T-helper 1 cell (primary cell): ENCODE measurements at places on chromosomes 6 and 20.

- no peak for DNase-seq
Observed at GRCh38 chr6:37617073-37617472, 80.6 kb downstream of the MDGA1 start.

GRCh38 chr6:24620637-24621036 lies 25.4 kb downstream of the KIAA0319 start:
- DNase-seq = no peak

GRCh38 chr6:29011276-29011734 lies 6.2 kb upstream of the ZNF311 start:
- DNase-seq = peak; percentile 16

DNA sequence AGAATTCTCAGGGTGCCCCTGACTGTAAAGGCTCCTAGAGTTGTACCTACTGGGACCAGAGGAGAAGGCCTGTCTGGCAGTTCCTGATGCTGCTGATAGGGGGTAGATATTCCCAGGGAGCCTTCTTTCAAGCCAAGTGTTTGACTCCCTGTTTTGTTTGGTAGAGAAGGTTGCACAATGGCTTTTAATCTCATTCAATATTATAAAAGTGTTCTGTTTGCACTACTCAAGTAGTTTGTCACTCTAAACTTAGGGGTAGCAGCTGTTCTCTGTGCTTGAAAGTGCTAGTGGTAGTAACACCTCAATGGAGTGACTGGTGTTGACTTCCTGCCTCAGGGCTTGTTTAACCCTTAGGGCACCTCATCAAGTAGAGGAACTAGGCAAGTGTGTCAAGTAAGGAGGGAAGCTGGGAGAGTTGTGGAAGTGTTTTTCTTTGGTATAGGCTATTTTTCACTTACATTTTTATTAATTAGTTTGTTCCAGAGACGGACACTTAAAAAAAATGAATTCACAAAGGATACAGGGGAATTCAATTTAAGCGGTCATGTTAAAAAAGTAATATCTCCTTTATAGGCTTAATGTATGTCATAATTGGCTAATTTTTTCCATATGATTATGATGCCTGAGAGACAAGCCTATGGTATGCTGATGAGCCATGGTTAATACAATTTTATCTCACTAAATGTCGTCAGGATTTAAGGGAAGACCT lies 38.1 kb downstream of the BICRAL start:
- DNase-seq = no peak

DNA sequence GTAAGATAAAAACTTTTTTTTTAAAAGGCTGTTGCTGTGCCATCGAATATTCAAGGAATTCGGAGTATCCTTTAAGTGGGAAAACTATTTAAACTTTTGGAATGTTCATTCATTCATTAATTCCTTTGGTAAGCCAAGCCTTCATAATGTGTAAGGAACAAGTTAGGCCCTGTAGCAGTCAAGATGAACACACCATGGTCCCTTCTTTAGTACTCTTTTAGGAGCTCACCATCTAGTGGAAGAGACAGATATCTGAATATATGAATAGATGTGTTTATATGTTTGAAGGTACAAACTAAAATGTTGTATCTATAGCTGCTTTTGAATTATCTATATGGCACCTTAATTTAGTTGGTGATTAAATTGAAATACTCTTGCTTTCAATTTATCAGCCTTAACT lies 5.8 kb downstream of the SPO11 start:
- no peak for DNase-seq

DNA sequence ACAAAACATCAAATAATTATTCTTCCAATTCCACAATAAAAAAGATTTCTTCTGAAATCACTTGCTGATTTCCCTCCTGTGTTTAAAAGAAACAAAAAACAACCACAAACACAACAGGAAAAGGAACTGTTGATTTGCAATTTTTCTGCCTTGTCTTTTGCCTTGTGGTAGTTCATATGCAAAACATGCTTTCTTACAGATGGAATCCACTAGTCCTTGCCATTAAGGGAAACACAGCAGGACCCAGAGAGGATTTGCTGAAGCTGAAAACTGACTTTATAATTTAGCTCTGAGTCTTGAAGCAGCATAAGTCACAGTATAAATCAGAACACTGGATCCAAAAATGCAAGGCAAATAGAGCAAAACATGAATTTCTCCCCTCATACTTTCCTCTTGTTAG lies 328.8 kb downstream of the PHF3 start:
- DNase-seq = no peak

- DNase-seq = no peak
Observed at GRCh38 chr20:31863296-31864085, 6.8 kb downstream of the DUSP15 start.

DNA sequence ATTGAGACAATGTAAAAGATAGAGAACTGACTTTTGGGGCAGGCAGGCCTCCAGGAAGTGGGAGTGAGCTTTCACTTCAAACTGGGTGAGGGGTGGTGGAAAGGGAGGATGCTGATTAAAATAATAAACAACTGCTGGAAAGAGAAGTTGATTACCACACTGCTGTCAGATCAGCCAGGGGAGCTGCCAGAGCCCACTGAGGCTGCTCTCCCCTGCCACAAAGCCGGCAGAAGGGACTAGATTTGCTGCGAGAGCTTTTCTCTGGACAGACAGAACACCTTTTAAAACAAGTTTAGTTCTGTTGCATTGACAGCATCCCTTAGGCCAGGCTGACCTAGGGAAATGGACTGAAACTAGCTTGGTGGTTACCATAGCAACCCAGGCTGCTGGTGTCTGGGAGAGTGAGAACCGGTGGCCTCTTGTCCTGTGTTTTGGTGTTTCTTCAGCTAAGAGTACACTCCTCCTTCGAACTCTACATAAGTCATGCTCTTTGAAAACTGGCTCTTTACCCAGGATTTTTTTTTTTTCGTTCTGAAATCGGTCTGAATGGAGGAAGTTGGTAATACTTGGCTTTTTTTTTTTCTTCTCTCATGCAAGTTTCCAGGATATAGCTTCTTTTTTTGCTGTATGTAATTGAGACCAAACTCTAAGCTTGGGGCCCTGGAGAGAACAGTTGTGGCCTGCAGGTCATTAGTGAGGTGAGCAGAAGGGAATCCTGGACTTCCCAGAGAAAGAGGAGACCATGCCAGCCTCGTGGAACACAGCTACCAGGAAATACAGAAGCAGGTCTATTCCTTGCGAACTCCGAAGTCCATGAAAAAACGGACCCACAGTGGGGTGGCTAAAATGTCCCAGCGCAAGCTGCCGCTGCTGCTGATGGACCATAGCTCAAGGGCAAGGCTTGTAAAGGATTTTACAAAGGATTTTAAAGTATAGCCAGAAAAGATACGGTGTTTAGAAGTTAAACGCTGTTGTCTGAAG lies 374.4 kb downstream of the UTRN start:
- no peak for DNase-seq

DNA sequence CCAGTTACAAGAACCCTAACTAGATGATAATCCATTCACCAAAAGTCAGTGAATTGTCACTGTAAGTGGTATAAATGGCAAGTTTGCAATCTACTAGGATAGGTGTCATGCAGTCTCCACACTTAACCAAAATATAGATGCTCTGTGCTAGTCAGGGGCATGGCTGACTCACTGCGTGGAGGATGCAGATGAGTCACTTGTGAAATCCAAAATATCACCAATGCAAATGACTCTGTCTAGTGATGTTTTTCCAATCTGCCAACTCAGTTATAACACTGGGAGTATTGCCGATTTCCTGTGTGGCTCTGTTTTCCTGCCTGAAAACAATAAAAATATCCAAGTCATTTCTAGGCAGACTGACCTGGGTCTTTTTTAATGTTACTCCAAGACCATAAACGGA lies 47.8 kb upstream of the NRSN1 start:
- DNase-seq = no peak

- no peak for DNase-seq
Observed at GRCh38 chr6:24848461-24848860, 49.7 kb upstream of the ARMH2 start.

DNA sequence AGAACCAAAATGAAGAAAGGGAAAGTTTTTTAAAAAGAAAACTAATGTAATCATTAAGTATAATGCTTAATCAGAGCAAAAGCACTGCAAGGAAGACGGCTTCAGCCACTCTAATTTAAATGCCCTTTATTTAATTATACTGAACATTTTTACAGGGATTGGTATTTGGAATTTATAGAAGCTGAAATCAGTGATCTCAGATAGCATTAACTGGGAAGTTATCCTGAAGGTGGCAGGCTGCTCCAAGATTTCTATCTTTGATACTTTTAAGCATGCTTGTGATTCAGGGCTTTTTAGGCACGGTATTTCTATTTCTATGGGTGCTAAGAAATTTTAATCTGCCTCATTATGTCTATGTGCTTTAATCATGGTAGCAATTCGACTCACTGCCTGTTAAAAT lies 1.3 kb upstream of the NDUFAF4 start:
- no peak for DNase-seq

- DNase-seq = no peak
Observed at GRCh38 chr6:160239929-160240690, 18.5 kb downstream of the SLC22A2 start.

GRCh38 chr6:94177429-94177828 lies 758.1 kb upstream of the EPHA7 start:
- no peak for DNase-seq

GRCh38 chr20:4068708-4069107 lies 53.4 kb upstream of the RNF24 start:
- DNase-seq = no peak

DNA sequence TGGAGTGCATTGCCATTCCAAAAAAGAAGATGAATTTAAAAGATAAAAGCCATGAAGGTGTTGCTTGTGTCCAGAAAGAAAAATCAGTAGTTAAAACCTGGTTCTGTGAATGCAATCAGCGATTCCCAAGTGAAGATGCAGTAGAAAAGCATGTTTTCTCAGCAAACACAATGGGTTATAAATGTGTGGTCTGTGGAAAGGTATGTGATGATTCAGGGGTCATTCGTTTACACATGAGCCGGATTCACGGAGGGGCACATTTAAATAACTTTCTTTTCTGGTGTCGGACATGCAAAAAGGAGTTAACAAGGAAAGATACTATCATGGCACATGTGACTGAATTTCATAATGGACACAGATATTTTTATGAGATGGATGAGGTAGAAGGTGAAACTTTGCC lies 24.7 kb upstream of the BAG2 start:
- no peak for DNase-seq

- DNase-seq = no peak
Observed at GRCh38 chr6:166456395-166457156, 73.8 kb upstream of the MPC1 start.

DNA sequence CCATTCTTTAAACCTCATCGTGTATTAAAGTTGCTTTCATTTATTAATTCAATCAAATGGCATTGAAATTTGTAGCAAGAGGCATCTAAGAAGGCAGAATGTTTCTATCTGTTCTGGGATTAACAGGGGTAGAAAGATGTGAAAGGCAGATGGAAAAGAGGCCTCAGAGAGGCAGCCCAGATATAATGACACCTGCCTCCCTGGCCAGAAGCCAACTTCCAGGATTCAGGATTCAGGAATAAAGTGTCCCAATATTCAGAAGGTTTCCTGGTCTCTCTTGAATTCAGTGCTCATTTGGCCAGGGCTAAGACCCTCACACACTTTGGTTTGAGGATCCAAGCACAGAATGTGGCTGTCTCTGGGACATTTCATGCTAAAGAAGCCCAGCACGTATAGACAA lies 39.9 kb downstream of the HLA-B start:
- DNase-seq = no peak

DNA sequence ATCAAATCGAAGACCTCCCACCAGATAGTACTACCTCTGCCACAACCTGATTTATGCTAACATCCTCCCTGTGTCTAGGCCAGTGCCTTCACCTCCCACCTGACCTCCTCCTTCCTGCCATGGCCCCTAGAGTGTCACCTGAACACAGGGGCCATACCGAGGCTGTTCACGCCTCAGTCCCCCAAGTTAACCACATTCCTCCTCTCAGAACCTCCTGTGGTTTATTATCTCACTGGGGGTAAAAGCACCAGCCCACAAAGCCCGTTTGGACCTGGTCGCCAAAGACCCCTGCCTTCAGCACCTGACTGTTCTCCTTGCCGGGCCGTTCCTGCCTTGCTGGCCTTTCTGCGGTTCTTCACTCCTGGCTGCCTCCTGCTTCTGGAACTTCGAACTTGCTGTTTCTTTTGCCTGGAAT lies 13.7 kb downstream of the MAS1 start:
- DNase-seq = no peak

DNA sequence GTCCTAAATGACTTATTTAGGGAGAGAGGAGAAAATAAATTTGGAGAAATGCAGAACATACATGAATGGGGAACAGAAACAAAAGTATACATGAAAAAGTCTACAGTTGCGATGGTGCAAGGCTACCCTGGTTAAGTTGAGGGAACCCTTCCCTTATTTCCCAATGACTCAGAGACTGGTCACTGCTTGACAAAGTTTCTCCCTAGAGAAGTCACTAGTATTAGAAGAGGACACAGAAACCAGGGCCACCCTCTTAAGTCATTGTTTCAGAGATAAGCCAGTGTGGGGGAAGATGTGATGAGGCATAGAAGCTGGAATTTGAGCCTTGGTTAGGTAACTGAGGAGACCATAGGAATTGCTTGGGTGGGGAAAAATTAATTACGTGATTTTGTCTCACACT lies 24.4 kb upstream of the EDN1 start:
- no peak for DNase-seq

- no peak for DNase-seq
Observed at GRCh38 chr6:53878808-53879207, 84.0 kb downstream of the LRRC1 start.

DNA sequence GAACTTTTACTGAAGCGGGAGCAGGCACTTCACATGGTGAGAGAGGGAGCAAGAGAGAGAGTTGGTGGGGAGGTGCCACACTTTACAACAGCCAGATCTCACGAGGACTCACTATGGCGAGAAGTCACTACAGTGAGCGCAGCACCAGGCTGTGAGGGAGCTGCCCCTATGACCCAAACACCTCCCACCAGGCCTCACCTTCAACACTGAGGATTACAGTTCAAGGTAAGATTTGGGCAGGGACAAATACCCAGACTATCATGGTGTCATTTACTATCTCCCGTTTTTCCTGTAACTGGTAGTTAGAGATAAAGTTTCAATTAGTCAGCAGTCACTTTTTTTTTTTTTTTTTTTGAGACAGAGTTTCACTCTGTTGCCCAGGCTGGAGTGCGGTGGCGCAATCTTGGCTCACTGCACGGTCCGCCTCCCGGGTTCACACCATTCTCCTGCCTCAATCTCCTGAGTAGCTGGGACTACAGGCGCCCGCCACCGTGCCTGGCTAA lies 7.8 kb downstream of the RBCK1 start:
- DNase-seq = no peak

- no peak for DNase-seq
Observed at GRCh38 chr20:23205611-23206041, 119.5 kb upstream of the CD93 start.

- DNase-seq = no peak
Observed at GRCh38 chr6:82216549-82216948, 31.0 kb downstream of the IBTK start.

- no peak for DNase-seq
Observed at GRCh38 chr20:33814238-33814712, 3.1 kb downstream of the CHMP4B start.

DNA sequence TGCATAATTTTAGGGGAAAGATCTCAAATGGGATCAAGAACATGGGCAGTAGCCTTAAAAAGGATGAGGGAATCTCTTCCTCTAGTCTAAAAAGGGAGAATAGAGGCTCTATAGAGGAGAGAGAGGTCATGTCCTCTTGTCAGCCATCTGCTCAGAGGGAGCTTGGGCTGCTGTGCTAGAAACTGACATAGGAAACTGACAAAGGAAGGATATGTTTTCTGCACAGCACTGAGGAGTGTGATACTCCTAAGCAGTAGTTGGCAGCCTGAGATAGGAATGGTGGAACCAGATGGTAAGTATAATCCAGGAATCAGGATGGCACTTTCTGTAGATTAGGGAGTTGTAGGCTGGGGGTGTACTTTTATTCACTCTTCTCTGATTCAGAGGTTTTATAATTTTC lies 59.2 kb downstream of the PTPRA start:
- DNase-seq = no peak
